ENCODE measurements at places on chromosomes 4 and X. TPM values are rescaled to one million over a fixed set of nuclear protein-coding genes. Genes with fewer than 3 reads are reported as not detected.

The HMX1 gene
- total RNA-seq: 0.27 TPM

The MSX1 gene
- total RNA-seq: 50.3 TPM

The HTN1 gene
- total RNA-seq: not detected

The PLCXD1 gene
- total RNA-seq: 35.0 TPM

The FOXR2 gene
- total RNA-seq: not detected

The ARHGAP36 gene
- not detected for total RNA-seq

The GPRASP1 gene
- total RNA-seq: 9.6 TPM

The PPEF2 gene
- not detected for total RNA-seq

The SRP72 gene
- 114 TPM for total RNA-seq

The TMSB15B gene
- total RNA-seq: 25.7 TPM

The SULT1E1 gene
- total RNA-seq: 118 TPM

The ZNF711 gene
- 54.1 TPM for total RNA-seq

The RAB39B gene
- total RNA-seq: 1.7 TPM

The SERTM2 gene
- 3.7 TPM for total RNA-seq

The PDLIM5 gene
- total RNA-seq: 64.6 TPM

The S100G gene
- not detected for total RNA-seq

The MAGEE1 gene
- 7.9 TPM for total RNA-seq

The ENPEP gene
- total RNA-seq: 11.9 TPM

The BMP3 gene
- total RNA-seq: 0.07 TPM

The SMR3B gene
- not detected for total RNA-seq

The MAGEA2B gene
- total RNA-seq: not detected

The CFI gene
- 485 TPM for total RNA-seq

The SLC9A7 gene
- 14.1 TPM for total RNA-seq

The NPY2R gene
- total RNA-seq: not detected

The MAGEB10 gene
- not detected for total RNA-seq

The SYTL4 gene
- total RNA-seq: 1.2 TPM

The MRFAP1L1 gene
- total RNA-seq: 66.9 TPM

The CSAG1 gene
- total RNA-seq: not detected

The PGRMC1 gene
- total RNA-seq: 137 TPM

The PABPC1L2B gene
- total RNA-seq: not detected

The SPIN3 gene
- 19.4 TPM for total RNA-seq

The WDFY3 gene
- total RNA-seq: 104 TPM

The FAM9B gene
- total RNA-seq: not detected

The PARM1 gene
- total RNA-seq: 13.6 TPM

The HNRNPDL gene
- 467 TPM for total RNA-seq

The ARHGAP24 gene
- 15.0 TPM for total RNA-seq

The SLC10A6 gene
- not detected for total RNA-seq

The LIMCH1 gene
- 65.2 TPM for total RNA-seq

The FAM9C gene
- 0.44 TPM for total RNA-seq

The SPP1 gene
- total RNA-seq: 30.3 TPM

The RAB41 gene
- total RNA-seq: not detected

The FMR1NB gene
- not detected for total RNA-seq

The CYSLTR1 gene
- total RNA-seq: 0.68 TPM

The CCNA2 gene
- 18.7 TPM for total RNA-seq

The NKX1-1 gene
- total RNA-seq: not detected

The NEUROG2 gene
- total RNA-seq: not detected

The PNMA6A gene
- total RNA-seq: 5.2 TPM

The RASGEF1B gene
- total RNA-seq: 7.2 TPM

The CTAG1A gene
- total RNA-seq: not detected

The FGFR3 gene
- 37.6 TPM for total RNA-seq
